Mesothelial cell of epicardium (in vitro differentiated cells): ENCODE measurements at places on chromosomes 7 and 10.

DNA sequence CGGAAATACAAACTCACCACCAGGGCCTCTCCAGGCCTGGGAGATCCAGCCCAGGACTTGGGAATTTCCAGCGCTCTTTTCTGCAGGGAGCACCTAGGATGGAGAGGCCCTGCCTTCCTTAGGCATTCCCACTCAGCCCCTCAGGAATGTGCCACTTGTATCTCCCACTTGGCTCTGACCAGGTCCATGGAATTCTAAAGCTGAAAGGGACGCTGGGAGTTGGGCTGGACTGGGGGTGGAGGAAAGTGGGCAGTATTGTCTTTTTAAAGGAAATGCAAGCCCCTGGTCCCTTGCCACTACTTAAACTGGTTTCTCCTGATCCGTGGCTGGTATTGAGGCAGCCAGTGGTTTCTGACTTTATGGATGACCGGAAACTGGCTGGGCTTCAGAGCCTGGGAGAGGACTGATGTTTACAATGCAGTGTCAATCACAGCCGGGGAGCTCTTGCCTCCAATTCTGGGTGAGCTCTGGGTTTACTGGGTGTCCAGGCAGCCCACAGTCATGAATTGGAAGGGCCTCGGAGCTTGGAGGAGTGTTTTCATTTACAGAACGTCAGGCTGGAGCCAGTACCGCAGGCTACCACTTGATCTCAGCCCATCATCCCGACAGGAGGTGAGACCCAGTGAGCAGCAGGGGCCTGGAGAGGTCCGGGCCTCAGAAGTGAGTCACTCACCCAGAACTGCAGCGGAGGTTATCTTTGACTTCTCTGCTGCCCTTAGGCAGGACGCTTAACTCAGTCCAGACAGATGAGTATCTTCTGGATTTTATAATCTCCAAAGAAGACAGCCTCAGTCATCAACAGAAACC, 27.3 kb downstream of the AGAP3 start:
- DNase-seq = no peak

DNA sequence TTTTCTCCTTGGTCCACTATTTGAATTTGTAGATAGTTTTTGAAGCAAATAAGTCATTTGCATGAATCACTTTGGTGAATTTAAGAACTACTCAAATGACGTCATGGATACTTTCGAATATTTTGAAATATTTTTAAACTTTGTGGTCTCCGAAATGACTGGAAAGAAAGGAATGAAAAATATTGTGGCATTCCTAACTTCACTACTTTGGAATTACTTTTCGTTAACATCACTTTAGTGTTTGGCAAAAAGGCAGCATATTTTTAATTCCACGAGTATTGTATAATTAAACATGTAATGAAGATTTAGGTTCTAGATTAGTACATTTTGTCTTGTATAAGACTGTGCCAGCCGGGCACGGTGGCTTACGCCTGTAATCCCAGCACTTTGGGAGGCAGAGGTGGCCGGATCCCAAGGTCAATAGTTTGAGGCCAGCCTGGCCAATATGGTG, 35.3 kb upstream of the ZRANB1 start:
- no peak for DNase-seq

DNA sequence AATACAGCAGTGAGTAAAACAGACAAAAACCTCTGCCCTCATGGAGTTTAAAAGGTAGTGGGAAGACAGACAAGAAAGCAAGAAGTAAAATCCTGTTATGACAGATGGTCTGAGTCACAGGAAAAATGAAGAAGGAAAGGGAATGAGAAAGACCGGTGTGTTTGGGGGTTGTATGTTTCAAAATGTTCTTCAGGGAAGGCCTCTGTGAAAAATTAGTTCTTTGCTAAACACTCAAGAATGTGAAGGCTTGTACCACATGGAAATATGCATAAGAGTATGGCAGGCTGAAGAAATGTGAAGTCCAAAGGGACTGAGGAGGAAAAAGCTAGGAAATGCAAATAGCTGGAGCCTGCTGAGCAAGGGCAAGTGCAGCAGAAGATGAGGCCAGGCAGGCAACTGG, 315.9 kb upstream of the SEMA3A start:
- no peak for DNase-seq

DNA sequence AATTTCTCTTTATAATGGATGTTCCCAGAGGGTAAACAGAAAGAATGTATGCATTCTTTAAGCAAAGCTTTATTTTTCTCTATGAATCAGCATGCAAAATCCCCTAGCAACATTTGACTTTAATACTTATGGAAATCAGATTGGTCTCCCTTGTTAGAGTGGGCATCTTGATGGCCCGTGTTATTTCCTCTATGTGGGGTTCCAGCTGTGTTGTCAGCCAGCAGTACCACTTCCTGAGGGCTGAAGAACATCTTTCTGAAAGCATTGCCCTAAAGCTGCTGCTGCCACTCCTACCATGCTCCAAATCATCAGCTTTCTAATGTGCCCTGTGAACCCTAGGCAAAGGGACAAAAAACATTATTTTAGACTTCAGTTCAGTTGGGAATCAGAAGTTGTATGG, 70.4 kb upstream of the HECTD2 start:
- no peak for DNase-seq

DNA sequence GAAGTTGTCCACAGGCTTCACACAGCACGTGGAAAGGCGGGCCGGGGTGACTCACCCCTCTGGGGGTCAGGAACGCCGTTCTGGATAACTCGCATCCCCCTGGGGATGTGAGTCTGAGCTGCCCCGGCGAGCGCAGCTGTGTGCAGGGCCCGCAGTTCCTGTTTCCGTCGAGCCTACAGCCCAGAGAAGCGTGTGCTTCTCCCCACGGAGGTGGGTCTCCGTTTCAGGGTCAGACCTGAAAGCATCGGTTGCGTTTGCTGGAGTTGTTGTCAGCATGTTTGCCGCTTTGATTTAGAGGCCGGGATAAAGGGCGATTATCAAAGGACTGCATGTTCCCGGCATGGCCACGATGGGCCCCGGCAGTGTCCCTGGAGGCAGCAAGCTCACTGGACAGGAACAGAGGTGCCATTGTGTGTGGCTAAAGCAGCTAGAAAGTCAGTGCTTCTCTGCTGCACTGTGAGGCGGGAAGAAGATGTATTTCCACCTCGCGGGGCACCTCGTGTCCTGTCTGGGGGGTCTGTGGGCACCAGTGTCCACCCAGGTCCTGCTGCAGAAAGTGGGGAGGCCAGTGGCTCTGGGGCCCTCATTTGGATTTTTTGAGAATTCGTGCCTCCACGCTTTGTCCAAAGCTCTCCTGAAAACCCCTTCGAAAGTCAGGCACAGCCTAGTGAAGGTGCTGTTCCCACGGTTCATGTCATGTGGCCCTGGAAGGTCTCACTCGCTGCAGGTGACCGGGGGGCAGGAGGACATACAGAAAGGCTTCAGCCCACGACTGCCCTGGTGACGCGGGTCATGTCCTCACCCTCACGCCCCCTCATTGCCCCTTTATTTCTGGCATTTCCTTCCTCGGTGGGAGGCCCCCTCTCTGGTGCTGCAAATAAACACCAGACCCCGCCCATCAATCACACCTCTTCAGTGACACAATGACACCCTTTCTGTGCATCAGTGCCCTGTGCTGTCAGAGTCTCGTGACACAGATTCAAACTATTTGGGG, 27.4 kb upstream of the GDI2 start:
- DNase-seq = no peak

DNA sequence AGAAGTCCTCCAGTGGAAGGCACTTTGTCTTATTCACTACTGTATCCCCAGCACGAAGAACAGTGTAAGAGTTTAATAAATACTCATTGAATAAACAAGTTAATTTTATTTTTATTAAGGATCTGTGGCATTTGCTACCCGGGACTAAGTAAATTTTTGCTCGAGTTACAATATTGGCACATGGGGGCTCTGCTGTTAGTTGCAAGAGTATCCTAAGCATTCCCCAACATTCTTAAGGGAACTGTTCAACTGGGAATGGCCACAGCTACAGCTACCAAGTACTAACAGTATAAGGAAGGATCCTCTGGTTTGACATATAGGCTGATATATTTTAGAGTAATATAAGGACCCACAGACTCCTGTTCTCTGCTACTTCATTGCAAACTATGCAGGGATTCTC, 8.7 kb upstream of the LRRTM3 start:
- no peak for DNase-seq

- DNase-seq = no peak
Measured at GRCh38 chr7:27615420-27616185, 47.1 kb downstream of the HIBADH start.
